ENCODE measurements at places on chromosomes 11 and 22. TPM values are rescaled to one million over a fixed set of nuclear protein-coding genes. Genes with fewer than 3 reads are reported as not detected.
A peak's percentile ranks its signal among the peaks of the same experiment; 100 is the strongest.

The INSC gene
- total RNA-seq, result 0.22 TPM

DNA sequence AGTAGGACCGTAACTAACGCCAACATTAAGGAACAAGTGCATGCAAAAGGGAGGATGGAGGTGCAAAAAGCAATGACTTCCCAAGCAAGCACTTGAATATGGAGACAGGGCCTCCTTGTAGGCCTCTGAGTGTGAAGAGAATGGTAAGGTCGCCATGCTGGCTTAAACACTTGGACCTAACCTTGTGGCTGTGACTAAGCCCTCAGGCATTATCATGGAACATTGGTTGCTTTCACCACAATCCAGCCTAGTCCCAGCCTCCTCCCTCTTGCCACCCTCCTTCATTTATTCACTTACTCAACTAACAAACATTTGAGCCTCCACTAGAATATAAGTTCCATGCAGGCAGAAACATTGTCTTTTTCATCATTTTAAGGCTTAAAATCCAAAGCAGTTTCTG lies 11.9 kb upstream of the SYTL2 start:
- DNase-seq, result no peak
- H3K27me3 ChIP-seq, result no peaks in the 10 kb centered on the region
- no peak overlapping the region for H3K4me3 ChIP-seq
- peak overlapping the region; percentile 100 for H3K27ac ChIP-seq

GRCh38 chr22:24981656-24982055 lies 29.1 kb downstream of the KIAA1671 start:
- no peak for DNase-seq
- no peaks in the 10 kb centered on the region for H3K36me3 ChIP-seq
- peaks cover 5% of the 10 kb centered on the region for H3K27me3 ChIP-seq
- peaks cover 7% of the 10 kb centered on the region for H3K4me1 ChIP-seq
- H3K27ac ChIP-seq, result no peak overlapping the region
- H3K4me3 ChIP-seq, result no peak overlapping the region

DNA sequence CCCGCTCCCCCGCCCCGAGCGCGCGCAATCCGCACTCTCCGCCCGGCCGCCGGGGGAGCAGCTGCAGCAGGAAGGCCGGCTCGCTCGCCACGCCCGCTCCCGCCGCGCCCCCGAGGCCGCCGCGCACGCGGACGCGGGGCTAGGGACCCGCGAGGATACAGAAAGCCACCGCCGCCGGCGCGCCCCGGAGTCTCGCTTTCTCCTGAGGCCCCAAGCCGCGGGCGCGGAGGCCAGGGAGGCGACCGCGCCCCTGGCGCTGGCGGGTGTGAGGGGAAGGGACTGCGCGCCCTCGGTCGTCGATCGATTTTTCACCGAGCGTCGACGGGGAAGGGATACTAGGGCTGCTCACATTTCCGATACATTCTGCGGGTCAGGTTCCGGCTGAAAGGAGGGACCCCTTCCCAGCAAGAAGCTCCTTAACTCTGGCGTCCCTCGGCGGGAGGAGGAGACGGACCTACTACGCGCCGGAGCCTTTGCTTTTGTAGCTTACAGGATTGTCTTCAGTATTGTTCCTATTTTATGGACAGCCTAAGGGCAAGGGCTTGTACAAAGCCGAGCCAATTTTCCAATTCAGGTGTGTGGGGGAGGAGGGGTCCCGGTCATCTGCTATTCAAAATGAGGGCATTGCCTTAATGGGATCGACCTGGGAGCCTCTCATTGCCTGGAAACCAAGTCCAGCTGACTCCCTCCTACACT lies 416 bp upstream of the GAB2 start:
- H3K4me3 ChIP-seq, result peak overlapping the region; percentile 81
- peaks cover 2% of the 10 kb centered on the region for H3K36me3 ChIP-seq

DNA sequence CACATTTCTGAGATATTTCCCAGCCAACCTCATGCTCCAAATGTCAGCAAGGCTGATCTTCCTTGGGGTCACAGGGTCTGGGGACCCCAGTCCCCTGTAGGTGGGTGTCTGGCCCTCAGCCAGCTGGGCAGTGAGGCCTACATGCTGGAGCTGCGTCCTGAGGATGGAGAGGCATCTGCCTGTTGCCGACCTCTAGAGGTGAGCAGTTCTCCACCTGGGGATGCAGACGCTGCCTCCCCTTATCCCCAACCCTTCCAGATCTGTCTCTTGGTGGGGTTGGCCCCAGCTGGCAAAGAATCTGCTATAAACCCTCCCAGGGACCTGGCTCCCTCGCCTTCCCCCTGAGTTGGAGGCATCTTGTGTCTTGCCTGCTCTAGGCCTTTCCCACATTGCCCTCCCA lies 79.6 kb downstream of the PKNOX2 start:
- H3K27me3 ChIP-seq, result peaks cover 31% of the 10 kb centered on the region
- DNase-seq, result no peak
- H3K4me1 ChIP-seq, result no peaks in the 10 kb centered on the region
- no peak overlapping the region for H3K27ac ChIP-seq

DNA sequence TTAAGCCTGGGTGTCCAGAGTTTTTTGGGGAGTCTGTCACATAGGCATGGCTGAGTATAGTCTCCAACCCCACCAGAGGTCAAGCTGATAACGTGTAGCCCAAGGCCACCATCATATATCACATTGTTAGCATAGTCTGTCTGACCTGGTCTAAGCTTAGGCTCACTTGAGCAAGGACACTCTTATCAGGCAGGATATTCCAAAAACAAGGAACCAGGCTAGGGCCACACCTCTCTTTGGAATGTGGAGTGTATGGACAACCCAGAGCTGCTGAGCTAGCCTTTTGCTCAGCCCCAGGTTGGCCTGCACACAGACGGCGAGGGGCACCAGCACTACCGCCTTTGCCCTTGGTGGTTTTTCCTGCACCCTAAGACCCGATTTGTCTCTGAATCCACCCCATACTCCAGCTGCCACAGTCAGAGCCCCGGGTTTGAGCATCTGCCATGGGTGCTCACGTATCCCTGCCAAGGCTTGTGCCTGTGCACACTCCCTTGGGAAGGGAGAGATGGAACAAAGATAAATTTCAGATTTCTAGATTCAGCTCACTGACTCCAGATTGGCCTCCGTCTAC lies 7.2 kb downstream of the SNAP29 start:
- H3K36me3 ChIP-seq, result peaks cover 4% of the 10 kb centered on the region
- H3K4me1 ChIP-seq, result peaks cover 39% of the 10 kb centered on the region
- peak overlapping the region; percentile 77 for H3K27ac ChIP-seq
- no peak for DNase-seq

GRCh38 chr22:24444729-24445466 lies 17.5 kb downstream of the ADORA2A start:
- H3K4me3 ChIP-seq, result no peak overlapping the region
- H3K27me3 ChIP-seq, result no peaks in the 10 kb centered on the region
- H3K36me3 ChIP-seq, result peaks cover 12% of the 10 kb centered on the region
- DNase-seq, result no peak
- peaks cover 14% of the 10 kb centered on the region for H3K4me1 ChIP-seq

Data from T-helper 17 cell (primary cell).